GM19239 (cell line): ENCODE measurements at places on chromosomes 12 and 14.

DNA sequence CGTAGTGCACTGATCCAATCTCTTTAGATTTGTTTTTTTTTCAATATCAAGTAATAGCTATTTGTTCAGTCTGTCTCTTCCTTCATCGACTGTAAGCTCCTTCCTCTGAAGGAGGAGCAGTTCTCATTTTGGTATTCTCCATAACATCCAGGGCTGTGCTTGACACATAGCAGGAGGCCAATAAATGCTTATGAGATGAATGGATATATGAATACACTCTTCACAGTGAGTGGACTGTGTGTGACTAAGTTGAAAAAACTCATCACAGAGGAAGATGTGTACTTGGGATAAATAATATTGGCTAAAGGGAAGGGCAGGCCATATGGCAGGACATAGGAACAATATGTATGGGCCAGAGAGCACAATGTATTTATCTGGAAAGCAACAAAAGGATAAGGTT lies 205.3 kb upstream of the PRICKLE1 start:
- DNase-seq, result no peak

DNA sequence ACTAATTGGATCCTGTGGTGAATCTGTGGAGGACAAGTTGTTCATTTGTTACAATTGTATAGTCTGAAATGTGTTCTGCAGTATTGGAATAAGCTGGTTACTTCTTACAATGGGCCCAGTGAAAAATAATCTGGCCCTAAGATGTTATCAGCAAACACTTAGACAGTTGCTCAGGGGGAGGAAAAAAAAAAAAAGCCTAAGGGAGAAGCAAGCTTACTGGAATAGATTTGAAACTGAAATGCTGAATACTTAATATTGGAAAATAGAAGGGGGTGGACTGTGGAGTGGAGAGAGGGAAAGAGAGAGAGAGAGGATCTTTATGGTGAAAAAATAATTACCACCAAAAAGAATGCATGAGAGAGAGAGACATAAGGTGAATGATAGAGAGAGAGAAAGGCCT lies 4.0 kb downstream of the FOXG1 start:
- no peak for DNase-seq

GRCh38 chr14:105368910-105369652 lies 29.3 kb upstream of the TEX22 start:
- no peak for DNase-seq

DNA sequence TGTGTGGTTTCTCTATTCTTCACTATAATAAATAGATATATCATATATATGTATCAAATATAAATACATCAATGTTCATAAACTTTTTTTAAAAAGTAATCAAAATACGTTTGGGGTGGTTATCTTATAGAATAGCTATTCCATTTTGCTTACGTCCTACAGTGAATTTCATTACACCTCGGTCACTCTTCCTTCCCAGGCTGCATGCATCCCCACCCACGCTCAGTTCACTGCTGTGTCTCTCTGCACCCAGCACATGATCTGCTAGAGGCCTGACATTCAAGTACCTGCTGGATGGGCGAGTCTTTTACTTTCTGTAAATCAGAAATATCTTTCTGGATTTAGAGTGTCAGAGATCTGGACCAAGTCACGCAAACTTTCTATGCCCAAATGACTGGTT lies 3.6 kb downstream of the STX2 start:
- no peak for DNase-seq

GRCh38 chr14:96508900-96509299 lies 6.7 kb downstream of the PAPOLA start:
- DNase-seq, result no peak

DNA sequence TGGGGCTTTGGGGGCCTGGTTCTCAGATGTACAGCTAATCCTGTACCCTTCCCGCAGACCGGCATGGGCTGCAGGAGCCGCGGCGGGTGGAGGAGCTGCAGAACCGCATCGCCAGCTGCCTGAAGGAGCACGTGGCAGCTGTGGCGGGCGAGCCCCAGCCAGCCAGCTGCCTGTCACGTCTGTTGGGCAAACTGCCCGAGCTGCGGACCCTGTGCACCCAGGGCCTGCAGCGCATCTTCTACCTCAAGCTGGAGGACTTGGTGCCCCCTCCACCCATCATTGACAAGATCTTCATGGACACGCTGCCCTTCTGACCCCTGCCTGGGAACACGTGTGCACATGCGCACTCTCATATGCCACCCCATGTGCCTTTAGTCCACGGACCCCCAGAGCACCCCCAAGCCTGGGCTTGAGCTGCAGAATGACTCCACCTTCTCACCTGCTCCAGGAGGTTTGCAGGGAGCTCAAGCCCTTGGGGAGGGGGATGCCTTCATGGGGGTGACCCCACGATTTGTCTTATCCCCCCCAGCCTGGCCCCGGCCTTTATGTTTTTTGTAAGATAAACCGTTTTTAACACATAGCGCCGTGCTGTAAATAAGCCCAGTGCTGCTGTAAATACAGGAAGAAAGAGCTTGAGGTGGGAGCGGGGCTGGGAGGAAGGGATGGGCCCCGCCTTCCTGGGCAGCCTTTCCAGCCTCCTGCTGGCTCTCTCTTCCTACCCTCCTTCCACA lies 7.6 kb downstream of the NR4A1 start:
- no peak for DNase-seq

- DNase-seq, result peak; percentile 83
These were observed at the start of gene C14orf93 for GRCh38 chr14:23009939-23010726. Gene C14orf93, minus strand, starts transcription at chr14:23010143. Its CDS starts 11,120 bp downstream, at chr14:22999023.

GRCh38 chr14:33186656-33187055 lies 248.0 kb downstream of the NPAS3 start:
- no peak for DNase-seq

DNA sequence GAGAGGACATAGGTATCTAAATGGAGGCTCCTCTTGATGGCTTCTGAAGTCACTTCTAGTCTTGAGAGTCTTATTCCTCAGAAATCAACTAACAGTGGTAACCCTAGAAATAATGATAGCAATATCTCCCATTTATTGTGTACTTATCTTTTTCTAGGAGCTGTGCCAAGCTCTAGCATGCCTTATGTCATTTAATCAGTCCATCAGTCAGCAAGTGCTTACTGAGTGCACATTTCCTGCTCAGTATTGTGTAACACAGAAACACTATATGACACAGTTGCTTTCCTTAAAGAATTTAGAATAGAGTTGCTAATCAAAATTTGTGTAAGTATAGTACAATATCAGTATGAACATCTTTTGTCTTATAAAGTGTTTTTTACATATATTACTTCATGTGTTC lies 36.6 kb downstream of the KRT76 start:
- no peak for DNase-seq

GRCh38 chr14:65231286-65231980 lies 129.1 kb upstream of the MAX start:
- DNase-seq, result no peak

DNA sequence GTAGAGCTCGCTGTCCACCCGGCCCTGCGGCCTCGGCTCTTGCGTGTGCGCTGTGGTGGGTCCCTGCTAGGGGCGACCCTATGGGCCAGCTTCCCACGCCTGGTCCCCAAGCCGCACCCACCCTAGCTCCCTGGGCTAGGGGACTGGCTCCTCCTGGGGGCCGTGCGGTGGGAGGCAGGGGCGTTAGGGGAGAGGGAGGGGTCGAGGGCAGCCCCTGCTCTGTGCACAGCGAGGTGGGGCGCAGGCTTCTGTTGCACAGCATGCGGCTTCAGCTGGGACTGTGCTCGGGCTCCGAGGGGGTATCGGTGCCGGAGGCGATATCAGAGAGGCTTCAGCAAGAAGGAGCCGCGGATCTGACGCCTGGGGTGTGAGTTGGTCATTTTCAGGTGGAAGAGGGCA lies 86.1 kb downstream of the ALG10 start:
- no peak for DNase-seq

- no peak for DNase-seq
These were observed 30.0 kb downstream of the SCARB1 start for GRCh38 chr12:124833693-124834122.

DNA sequence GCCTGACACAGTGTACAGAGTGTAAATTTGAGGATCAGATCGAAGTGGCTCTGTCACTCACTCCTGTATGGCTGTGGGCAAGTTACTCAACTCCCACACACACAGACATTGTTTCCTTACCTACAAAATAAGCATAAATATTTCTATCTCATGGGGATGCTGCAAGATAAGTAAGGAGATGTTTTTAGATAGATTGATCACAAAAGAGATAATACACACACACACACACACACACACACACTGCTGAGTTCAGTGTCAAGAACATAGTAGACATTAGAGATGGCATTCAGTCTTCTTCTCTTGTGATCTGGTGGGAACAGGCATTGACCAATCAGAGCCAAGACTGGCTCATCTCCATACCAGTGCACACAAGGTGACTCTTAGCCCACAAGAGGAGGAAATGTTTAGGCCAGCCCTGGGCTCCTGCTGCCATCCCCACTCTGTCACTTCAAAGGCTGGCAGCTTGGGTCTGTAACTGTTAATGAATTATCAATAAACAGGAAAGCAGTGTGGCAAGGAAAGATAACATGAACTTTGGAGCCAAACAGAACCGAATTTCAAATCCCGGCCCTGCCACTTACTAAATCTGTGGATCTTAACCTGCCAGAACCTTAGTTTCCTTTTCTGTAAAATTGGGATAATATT lies 3.4 kb upstream of the RNASE8 start:
- DNase-seq, result no peak

GRCh38 chr14:90512329-90512991 lies 115.6 kb downstream of the CALM1 start:
- DNase-seq, result no peak

GRCh38 chr12:110091136-110091711 lies 32.9 kb upstream of the IFT81 start:
- DNase-seq, result no peak

DNA sequence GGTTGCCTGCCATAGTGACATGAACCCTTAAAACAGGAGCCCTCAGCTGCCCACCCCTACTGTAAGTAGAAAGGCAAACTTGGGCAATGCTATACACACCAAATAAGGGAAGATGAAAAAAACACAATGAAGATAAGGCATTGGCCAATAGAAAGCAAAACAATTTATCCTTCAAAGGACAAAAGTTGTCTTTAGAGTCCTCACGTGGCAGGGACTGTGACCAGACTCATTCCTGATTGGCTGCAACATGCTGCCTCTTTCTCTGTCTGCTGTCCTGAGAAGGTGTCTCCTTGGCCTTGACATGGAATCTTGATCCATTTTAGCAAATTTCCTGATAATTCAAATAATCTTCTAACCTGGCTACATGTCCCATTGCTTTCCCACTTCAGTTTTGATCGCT lies 131.9 kb downstream of the GPR135 start:
- DNase-seq, result no peak

- no peak for DNase-seq
These were observed 67.2 kb downstream of the GLT1D1 start for GRCh38 chr12:128920468-128920867.

- no peak for DNase-seq
These were observed 126.8 kb upstream of the MAP1LC3B2 start for GRCh38 chr12:116432314-116432750.

- DNase-seq, result no peak
These were observed 4.1 kb downstream of the EID3 start for GRCh38 chr12:104307655-104308000.

- no peak for DNase-seq
These were observed 20.5 kb downstream of the RNF10 start for GRCh38 chr12:120554678-120555077.

GRCh38 chr12:68119724-68120211 lies 39.8 kb downstream of the IFNG start:
- DNase-seq, result peak; percentile 27

DNA sequence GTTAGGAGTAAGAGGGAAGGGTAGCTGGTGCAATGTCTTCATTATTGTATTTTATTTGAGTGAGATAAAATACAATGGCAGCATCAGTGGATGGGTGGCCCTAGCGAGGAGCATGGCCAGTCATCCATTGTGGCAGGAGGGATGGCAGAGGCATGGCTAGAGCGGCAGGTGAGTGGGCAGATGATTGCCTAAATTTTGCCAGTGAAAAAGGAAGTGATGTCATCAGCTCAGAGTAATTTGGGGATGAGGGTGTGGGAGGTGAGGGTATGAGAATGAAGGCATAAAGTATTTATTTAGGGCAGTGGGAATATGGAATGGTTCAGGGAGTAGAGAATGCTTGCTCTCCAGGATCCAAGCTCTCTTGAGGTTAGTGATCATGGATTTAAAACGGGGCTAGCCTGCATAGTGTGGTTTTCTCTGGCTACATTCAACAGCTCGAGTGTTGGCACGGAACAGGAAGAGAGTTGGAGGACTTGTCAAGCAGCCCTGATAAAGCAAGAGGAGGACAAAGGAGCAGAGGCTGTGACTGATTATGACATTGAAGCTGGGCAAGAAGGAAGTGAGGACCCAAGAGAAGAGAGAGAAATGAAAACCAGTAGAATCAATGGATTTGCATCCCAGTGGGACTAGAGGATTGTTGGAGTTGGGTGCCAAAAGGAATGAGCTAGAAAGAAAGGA lies 18.7 kb upstream of the SERPINA6 start:
- DNase-seq, result no peak

DNA sequence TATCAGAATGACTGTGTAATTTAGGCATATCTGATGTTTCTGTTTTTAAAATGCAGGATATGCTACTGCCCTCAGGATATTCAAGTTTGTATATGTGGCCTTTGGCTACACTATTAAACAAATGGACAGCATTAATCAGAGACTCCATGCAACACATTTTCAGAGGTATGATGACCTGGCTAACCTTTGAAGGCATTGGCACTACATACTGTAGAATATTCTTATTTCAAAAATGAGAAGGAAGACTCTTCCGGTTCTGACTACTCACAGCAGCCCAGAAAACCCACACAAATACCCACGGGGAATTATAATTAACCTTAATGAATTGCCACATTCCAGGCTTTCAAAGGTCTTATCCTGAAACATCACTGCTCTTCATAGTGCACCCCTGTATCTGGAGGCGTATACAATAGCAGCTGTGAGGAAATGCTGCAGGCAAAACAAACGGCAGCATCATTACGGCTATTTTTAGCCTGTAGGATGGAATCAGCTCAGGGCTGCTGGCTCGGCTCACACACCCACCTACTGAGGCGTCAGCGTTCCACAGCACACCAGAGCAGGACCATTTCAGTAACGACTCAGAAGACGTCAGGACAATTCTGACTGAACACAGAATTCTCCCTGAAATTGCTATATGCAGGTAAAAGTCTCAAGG lies 648.5 kb downstream of the RPS29 start:
- no peak for DNase-seq

GRCh38 chr14:74956280-74957072 lies 1.1 kb upstream of the PGF start:
- no peak for DNase-seq

DNA sequence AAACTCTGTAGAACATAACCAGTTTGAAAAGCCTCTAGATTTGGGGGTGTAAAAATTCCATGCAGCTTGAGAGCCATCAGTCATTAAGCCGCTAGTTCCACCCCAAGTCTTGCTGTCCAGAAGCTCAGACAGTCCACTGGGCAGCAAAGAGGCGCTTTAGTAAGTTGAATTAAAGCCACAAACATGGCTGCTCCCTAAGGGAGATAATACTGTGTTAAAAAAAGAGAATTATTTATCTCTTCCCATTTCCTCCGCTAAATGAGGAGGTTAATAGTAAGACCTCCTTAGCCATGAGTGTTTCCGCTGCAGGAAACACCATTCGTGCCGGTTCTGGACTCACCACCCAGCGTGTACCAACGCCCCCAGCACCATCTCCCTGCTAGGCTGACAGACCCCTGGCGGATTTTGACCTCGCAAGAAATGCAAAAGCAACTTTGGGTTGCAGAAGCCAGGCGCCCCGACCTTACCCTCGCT lies 536 bp downstream of the TM7SF3 start:
- DNase-seq, result no peak

GRCh38 chr14:86596024-86596423 lies 1066.1 kb downstream of the FLRT2 start:
- no peak for DNase-seq
